ENCODE measurements at places on chromosomes 3 and 15. TPM values are rescaled to one million over a fixed set of nuclear protein-coding genes. Genes with fewer than 3 reads are reported as not detected.

Gene LINGO1
- total RNA-seq, result 0.50 TPM

Gene LMAN1L
- 5.1 TPM for total RNA-seq

DNA sequence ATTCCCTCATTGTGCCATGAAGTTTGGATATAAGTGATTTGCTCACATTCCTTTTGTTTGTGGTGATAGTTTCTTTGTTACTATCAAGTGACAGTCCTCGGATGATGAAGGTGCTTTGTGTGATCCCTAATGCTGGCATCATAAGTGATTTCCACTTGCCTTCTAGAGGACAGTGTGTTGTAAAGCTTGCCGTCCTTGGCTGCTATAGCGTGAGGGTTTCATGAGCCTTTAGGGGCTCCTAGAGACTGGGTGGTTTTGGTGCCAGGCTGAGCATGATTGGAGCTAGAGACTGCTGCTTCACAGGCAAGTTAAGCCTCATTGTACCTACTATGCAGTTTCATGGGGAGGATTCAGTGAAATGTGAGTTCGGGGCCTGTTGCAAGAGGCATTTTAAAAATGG is 12.4 kb downstream of the SNRK start:
- no peak overlapping the region for H3K27ac ChIP-seq
- no peaks in the 10 kb centered on the region for H3K36me3 ChIP-seq
- no peaks in the 10 kb centered on the region for H3K27me3 ChIP-seq
- peaks cover 68% of the 10 kb centered on the region for H3K4me1 ChIP-seq
- no peak overlapping the region for H3K4me3 ChIP-seq

GRCh38 chr3:18396428-18396827 is 28.7 kb downstream of the SATB1 start:
- H3K4me3 ChIP-seq, result no peak overlapping the region
- no peak for DNase-seq
- no peak overlapping the region for H3K27ac ChIP-seq
- no peaks in the 10 kb centered on the region for H3K4me1 ChIP-seq
- peaks cover 9% of the 10 kb centered on the region for H3K36me3 ChIP-seq

DNA sequence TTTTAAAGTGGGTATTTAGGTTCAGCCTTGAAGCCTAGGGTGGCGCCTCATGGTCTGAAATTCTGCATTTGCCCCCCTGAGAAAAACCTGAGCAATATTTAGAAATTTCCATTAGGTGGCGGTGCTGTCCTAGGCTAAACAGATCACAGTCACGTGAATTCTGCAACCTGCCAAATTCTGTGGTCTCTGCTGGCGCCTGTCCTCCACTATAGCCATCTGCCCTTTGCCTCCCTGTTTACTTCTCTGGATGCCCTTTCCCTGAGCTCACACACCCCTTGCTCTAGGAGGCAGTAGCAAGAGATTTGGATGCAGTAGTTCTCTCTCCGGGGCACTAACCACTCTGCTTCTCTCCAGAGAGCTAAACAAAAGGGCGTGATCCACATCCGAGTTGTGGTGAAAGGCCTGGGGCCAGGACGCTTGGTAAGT is 9.1 kb downstream of the MRPS11 start:
- no peak overlapping the region for H3K27ac ChIP-seq
- DNase-seq, result peak; percentile 43
- peaks cover 4% of the 10 kb centered on the region for H3K4me1 ChIP-seq
- H3K36me3 ChIP-seq, result peaks cover 57% of the 10 kb centered on the region
- no peaks in the 10 kb centered on the region for H3K27me3 ChIP-seq

DNA sequence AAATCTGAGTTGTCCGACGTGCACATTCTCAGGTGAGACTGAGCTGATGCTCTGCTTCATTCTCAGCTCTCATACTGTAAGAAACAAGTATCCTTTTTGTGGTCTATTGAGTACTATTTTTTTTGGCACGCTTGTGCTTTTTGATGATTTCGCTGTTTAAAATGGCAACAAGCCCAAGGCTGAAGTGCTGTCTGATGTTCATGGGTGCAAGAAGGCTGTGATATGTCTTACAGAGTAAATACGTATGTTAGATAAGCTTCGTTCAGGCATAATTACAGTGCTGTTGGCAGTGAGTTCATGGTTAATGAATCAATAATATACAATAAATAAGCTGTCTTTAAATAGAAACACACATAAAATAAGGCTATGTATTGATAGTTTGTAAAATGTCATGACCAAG is 27.2 kb downstream of the AQR start:
- DNase-seq, result peak; percentile 61
- H3K27me3 ChIP-seq, result no peaks in the 10 kb centered on the region
- peaks cover 23% of the 10 kb centered on the region for H3K36me3 ChIP-seq
- no peak overlapping the region for H3K27ac ChIP-seq
- no peak overlapping the region for H3K4me3 ChIP-seq
- H3K4me1 ChIP-seq, result peaks cover 11% of the 10 kb centered on the region

Gene CELSR3
- 3.9 TPM for total RNA-seq

DNA sequence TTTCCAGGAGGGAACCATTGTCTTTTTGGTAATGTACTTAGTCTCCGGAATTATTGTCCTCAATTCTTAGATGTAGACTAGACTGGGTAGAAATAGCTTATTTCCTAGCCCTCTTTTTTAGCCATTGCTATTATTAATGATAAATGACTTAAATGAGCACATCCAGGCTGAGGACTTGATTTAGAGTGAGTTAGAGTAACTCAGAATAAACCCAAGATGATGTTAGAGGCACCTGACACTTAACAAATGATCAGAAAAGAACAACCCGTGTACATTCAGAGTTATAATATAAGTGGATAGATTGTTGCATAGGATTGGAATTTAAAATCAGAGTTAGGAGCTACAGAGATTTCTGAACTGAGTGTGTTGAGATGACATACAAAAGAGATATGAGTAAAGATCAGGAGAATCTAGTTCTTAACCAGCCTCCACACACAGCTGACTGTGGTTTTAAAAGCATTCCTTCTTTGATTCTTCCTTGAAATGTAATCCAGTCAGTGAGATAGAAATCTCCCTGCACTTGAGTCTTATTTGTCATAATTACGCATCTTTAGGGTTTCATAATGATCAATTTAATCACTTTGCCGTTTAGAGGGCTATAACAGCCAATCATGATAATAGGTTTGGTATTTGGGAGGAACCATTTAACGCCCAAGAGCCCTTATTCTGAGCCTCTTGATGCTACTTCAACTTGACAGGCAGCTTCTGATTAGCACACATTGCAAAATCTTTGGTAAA is 366.5 kb downstream of the GAP43 start:
- H3K4me1 ChIP-seq, result no peaks in the 10 kb centered on the region
- no peaks in the 10 kb centered on the region for H3K27me3 ChIP-seq
- no peak for DNase-seq

DNA sequence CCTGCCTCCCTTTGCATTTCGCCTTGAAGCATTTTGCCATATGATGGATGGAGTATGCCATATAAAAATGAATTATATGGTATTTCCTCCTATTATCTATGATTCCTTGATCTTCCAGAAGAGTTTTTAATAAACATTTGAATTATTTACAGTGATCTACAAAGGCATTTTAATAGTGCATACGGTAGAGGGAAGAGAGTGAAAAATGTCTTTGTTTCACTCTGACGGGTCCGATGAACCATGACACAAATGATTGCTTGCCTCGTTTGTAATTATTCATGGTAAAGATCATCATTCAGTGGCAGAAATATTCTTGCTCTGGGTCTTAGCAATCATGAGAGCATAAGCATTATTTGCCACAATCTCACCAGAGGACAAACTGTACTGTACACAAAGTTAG is 1010.9 kb downstream of the NTRK3 start:
- DNase-seq, result no peak
- no peak overlapping the region for H3K4me3 ChIP-seq
- H3K4me1 ChIP-seq, result no peaks in the 10 kb centered on the region
- no peaks in the 10 kb centered on the region for H3K27me3 ChIP-seq
- no peaks in the 10 kb centered on the region for H3K36me3 ChIP-seq

GRCh38 chr3:117286488-117286887 is 576.9 kb downstream of the TUSC7 start:
- peaks cover 6% of the 10 kb centered on the region for H3K4me1 ChIP-seq
- no peaks in the 10 kb centered on the region for H3K36me3 ChIP-seq
- H3K4me3 ChIP-seq, result no peak overlapping the region
- H3K27me3 ChIP-seq, result no peaks in the 10 kb centered on the region
- H3K27ac ChIP-seq, result no peak overlapping the region

Gene ITIH1
- 0.38 TPM for total RNA-seq
